ENCODE measurements at places on chromosomes 7 and 10.

- H3K36me3 ChIP-seq: no peaks in the 10 kb centered on the region
- no peak overlapping the region for H3K4me3 ChIP-seq
- no peak overlapping the region for H3K27ac ChIP-seq
- H3K27me3 ChIP-seq: no peaks in the 10 kb centered on the region
- H3K4me1 ChIP-seq: no peaks in the 10 kb centered on the region
- no peak for DNase-seq
Measured at GRCh38 chr10:104276192-104276591, 7.2 kb downstream of the GSTO2 start.

DNA sequence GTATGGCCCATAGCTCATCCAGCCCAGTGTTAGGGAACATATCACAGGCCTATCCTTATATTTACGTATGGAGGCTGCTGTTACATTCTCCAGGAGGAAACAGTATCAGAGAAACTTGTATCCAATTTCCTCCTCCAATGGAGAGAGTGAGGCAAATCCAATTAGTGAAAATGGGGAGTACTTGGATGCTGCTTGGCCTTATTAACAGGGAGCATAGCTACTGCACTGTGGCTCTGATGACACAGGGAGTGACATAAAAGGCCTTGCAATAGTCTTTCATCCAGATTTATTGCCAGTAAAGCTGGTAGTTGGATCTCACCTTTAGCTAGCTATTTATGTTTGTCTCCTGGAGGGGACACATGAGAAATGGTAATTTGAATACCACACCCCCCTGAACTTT is 313.2 kb upstream of the MTPN start:
- no peak overlapping the region for H3K4me3 ChIP-seq
- no peaks in the 10 kb centered on the region for H3K4me1 ChIP-seq
- H3K27ac ChIP-seq: no peak overlapping the region
- no peaks in the 10 kb centered on the region for H3K27me3 ChIP-seq

- no peak overlapping the region for H3K4me3 ChIP-seq
- H3K27me3 ChIP-seq: no peaks in the 10 kb centered on the region
- H3K36me3 ChIP-seq: no peaks in the 10 kb centered on the region
- H3K27ac ChIP-seq: no peak overlapping the region
Measured at GRCh38 chr7:37074370-37074769, 350.1 kb upstream of the AOAH start.

- H3K4me3 ChIP-seq: no peak overlapping the region
- no peaks in the 10 kb centered on the region for H3K4me1 ChIP-seq
- H3K27me3 ChIP-seq: no peaks in the 10 kb centered on the region
Measured at GRCh38 chr7:112060625-112061024, 145.6 kb downstream of the DOCK4 start.

DNA sequence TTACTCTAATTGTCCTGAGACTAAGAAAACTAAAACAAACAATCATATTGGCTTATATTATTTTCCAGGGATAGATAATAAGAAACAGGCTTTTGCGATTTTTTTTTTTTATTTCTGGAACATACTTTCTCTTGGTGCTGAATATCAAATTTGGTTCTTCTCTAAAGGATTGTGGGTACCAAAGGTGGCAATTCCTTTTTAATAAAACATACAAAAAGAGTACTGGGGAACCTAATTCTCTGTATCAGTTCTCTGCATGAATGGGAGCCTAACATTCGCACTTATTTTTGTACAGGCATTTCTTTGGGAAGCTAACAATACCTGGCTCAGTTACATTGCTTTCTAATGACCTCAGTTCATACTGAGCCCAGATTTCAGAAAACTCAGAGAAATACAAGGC is 32.8 kb downstream of the LRRC18 start:
- DNase-seq: no peak
- no peaks in the 10 kb centered on the region for H3K27me3 ChIP-seq
- H3K4me1 ChIP-seq: no peaks in the 10 kb centered on the region

GRCh38 chr7:146345251-146345650 is 228.7 kb downstream of the CNTNAP2 start:
- H3K27me3 ChIP-seq: no peaks in the 10 kb centered on the region
- H3K4me3 ChIP-seq: no peak overlapping the region

- peaks cover 4% of the 10 kb centered on the region for H3K4me1 ChIP-seq
- no peak for DNase-seq
- no peak overlapping the region for H3K4me3 ChIP-seq
- H3K36me3 ChIP-seq: peaks cover under 1% of the 10 kb centered on the region
- H3K27me3 ChIP-seq: no peaks in the 10 kb centered on the region
Measured at GRCh38 chr10:109912335-109913281, 10.7 kb downstream of the XPNPEP1 start.

DNA sequence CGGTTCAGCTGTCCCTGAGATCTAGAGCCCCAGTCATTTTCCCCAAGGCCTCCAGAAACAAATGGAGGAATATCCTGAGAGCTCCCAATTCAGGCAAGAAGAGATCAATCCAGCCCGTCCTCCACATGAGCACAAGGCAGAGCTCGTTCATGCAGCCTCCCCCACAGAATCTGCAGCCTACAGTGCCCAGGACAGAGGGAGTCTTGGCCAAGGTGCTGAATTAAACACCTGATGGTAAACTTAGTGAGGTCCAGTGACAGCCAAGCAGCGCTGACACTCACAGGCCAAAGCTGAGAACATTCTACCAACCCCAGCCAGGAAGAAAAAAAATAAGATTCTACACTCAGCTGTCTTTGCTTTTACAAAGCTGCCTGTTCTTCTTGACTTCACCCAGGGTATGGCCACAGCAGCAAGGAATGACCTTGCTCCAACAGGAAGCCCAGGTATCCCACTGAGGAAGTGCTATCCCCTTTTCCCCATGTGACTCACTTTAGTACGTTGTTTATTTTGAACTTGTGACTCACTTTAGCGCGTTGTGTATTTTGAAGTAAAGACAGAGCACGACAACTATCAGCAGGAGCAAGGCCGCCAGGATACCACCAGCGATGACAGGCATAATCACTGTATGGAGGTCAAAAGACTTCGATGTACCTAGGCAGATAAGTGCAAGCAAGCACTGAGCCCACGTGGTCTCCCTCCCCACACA is 4.4 kb upstream of the CUZD1 start:
- no peaks in the 10 kb centered on the region for H3K27me3 ChIP-seq
- no peak for DNase-seq
- H3K36me3 ChIP-seq: peaks cover 4% of the 10 kb centered on the region
- H3K4me3 ChIP-seq: no peak overlapping the region
- H3K27ac ChIP-seq: no peak overlapping the region
- no peaks in the 10 kb centered on the region for H3K4me1 ChIP-seq

DNA sequence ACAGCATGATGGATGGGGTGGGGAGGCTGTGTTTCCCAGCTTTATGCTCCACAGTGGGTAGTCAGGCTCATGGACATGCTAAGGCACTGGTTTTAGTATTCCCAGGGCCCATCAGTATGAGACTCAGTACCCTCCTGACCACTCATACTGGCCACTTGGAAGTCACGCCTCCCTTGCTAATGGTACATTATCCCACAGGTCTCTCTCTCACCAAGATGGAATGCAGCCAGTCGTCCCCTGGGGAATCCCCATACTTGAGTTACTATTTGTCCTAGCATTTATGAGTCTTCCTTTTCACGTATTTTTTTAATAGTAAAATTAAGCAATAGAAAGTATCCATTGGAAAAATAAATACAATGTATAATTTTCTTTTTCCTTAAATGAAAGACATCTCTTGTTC is 80.6 kb upstream of the TBX20 start:
- no peak overlapping the region for H3K4me3 ChIP-seq
- DNase-seq: no peak
- no peaks in the 10 kb centered on the region for H3K4me1 ChIP-seq
- no peak overlapping the region for H3K27ac ChIP-seq
- no peaks in the 10 kb centered on the region for H3K36me3 ChIP-seq
- no peaks in the 10 kb centered on the region for H3K27me3 ChIP-seq

DNA sequence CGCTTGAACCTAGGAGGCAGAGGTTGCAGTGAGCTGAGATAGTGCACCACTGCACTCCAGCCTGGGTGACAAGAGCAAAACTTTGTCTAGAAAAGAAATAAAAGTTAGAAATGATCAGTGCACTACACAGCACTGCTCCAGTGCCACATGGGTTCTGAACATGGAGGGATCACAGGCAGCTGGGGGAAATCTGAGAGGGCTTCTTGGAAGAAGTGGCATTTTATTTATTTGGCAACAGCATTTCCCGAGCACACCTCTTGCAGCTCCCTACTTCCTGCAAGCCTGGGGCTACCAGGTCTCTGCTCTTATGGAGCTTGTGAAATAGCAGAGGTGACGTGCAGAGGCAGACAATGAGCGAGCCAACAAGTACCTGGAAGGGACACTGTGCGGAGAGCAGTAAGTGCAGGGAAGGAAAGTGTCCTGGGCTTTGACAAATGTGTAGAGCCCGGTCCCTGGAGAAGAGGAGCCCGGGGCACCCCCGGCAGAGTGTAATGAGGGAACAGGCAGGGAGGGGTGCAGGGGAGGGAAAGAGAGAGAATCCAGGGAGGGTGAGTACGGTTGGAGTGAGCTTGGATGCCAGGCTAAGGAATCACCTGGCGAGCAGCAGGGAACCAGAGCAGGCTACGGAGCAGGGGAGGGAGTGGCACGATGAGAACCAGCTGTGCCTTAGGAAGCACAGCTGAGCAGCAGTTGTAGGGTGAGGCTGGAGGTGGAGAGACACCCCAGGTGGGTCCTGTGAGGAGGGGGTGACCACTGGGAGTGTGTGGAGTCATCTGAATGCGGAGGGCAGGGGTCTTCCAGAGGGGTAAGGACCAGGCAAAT is 104.6 kb upstream of the CTBP2 start:
- no peaks in the 10 kb centered on the region for H3K36me3 ChIP-seq
- no peaks in the 10 kb centered on the region for H3K27me3 ChIP-seq
- H3K27ac ChIP-seq: no peak overlapping the region
- H3K4me3 ChIP-seq: no peak overlapping the region
- H3K4me1 ChIP-seq: no peaks in the 10 kb centered on the region

- H3K36me3 ChIP-seq: no peaks in the 10 kb centered on the region
- DNase-seq: no peak
- no peaks in the 10 kb centered on the region for H3K4me1 ChIP-seq
- H3K4me3 ChIP-seq: peak overlapping the region; percentile 55
- H3K27ac ChIP-seq: no peak overlapping the region
- no peaks in the 10 kb centered on the region for H3K27me3 ChIP-seq
Measured at GRCh38 chr7:103445228-103446048, 569 bp downstream of the SLC26A5 start.

- no peaks in the 10 kb centered on the region for H3K27me3 ChIP-seq
- DNase-seq: no peak
- H3K27ac ChIP-seq: no peak overlapping the region
- H3K4me1 ChIP-seq: no peaks in the 10 kb centered on the region
- no peak overlapping the region for H3K4me3 ChIP-seq
- H3K36me3 ChIP-seq: no peaks in the 10 kb centered on the region
Measured at GRCh38 chr7:24597014-24597413, 23.8 kb downstream of the PALS2 start.

- H3K27me3 ChIP-seq: no peaks in the 10 kb centered on the region
- H3K4me3 ChIP-seq: no peak overlapping the region
- no peak for DNase-seq
- H3K36me3 ChIP-seq: peaks cover 34% of the 10 kb centered on the region
- no peaks in the 10 kb centered on the region for H3K4me1 ChIP-seq
Measured at GRCh38 chr7:92520024-92520423, 8.3 kb downstream of the PEX1 start.

- H3K27ac ChIP-seq: peak overlapping the region; percentile 63
- peaks cover 4% of the 10 kb centered on the region for H3K4me1 ChIP-seq
- no peaks in the 10 kb centered on the region for H3K36me3 ChIP-seq
- peak overlapping the region; percentile 86 for H3K4me3 ChIP-seq
Measured at GRCh38 chr7:18086165-18087025, 58.7 kb upstream of the PRPS1L1 start.

- no peaks in the 10 kb centered on the region for H3K36me3 ChIP-seq
- no peaks in the 10 kb centered on the region for H3K27me3 ChIP-seq
- no peak overlapping the region for H3K4me3 ChIP-seq
- H3K27ac ChIP-seq: no peak overlapping the region
- no peak for DNase-seq
- H3K4me1 ChIP-seq: no peaks in the 10 kb centered on the region
Measured at GRCh38 chr10:96972264-96972663, 140.2 kb downstream of the LCOR start.

- DNase-seq: no peak
- no peaks in the 10 kb centered on the region for H3K4me1 ChIP-seq
- H3K4me3 ChIP-seq: no peak overlapping the region
- no peak overlapping the region for H3K27ac ChIP-seq
- H3K27me3 ChIP-seq: no peaks in the 10 kb centered on the region
Measured at GRCh38 chr7:71739520-71740173, 607.7 kb downstream of the GALNT17 start.

DNA sequence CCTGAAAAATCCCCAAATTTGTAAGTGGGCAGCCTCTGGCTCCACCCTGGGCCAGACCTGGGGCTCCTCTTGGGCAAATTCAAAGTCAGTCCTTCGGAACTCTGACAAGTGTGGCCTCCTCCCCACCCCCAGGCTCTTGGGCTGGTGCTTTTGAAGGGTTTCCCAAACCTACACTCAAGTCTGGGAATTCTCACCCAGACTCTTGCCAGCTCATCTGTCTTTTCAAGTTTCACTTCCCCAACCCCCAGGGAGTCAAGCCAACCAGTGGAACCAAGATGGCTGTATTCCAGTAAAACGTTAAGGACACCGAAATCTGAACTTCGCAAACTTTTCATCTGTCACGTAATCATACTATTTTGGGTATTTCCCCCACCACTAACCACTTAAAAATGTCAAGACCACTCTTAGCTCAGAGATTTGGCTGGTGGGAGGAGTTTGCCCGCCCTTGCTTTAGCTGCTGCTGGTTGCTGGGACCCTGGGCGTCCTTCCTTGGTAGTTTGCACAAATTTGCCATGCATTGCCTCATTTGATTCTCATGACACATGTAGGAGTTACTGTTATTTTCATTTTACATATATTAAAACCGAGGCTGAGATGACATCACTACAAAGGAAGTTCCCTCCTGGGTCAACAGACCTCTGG is 1.7 kb upstream of the MYO1G start:
- H3K27ac ChIP-seq: peak overlapping the region; percentile 63
- no peaks in the 10 kb centered on the region for H3K27me3 ChIP-seq
- peaks cover 40% of the 10 kb centered on the region for H3K36me3 ChIP-seq
- peaks cover 4% of the 10 kb centered on the region for H3K4me1 ChIP-seq
- peak; percentile 46 for DNase-seq
- H3K4me3 ChIP-seq: no peak overlapping the region

DNA sequence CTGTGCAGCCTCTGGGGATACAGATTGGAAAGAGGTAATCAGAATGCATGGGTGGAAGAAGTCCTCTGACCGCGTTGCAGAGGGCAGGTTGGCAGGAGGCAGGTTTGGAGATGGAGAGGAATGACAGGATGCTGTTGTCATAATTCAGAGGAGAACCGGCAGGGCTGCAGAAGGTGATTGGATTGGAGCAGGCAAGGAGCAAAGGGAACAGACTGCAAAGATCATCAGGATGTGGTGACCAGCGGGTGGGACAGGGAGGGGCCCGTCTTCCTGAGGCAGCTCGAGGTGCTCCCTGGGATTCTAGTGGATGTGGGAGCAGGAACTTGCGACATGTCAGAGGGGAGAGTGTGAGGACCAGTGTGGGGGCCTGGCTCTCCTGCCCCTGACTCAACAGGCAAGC is 78.5 kb upstream of the PPIF start:
- peaks cover 47% of the 10 kb centered on the region for H3K4me1 ChIP-seq
- DNase-seq: no peak
- no peak overlapping the region for H3K27ac ChIP-seq
- H3K4me3 ChIP-seq: no peak overlapping the region
- H3K36me3 ChIP-seq: no peaks in the 10 kb centered on the region

- DNase-seq: no peak
- H3K4me3 ChIP-seq: peak overlapping the region; percentile 92
- H3K27me3 ChIP-seq: no peaks in the 10 kb centered on the region
- peaks cover 40% of the 10 kb centered on the region for H3K4me1 ChIP-seq
Measured at GRCh38 chr7:100476101-100476780, 2.8 kb downstream of the TSC22D4 start.
